ENCODE measurements at places on chromosomes 7 and 10.

DNA sequence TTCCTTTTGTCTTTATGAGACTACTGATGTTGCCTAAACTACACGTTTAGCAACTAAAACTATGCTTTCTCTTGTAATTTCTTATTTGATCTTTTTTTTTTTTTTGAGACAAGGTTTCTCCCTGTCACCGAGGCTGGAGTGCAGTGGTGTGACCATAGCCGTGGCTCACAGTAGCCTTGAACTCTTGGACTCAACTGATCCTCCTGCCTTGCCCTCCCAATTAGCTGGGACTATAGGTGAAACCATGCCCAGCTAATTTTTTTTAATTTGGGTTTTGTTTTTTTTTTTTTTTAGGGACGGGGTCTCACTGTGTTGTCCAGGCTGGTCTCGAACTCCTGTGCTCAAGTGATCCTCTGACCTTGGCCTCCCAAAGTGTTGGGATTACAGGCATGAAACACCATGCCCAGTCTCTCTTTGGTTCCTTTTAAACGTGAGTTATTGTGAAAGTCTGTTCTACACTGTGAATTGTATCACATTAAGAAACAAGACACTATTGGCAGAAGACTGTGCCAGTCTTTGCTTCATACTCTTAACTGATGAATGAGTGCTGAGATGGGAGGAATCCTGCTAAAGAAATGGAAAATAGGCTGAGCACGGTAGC is 6.4 kb downstream of the TMEM248 start:
- no peaks in the 10 kb centered on the region for H3K27me3 ChIP-seq
- H3K4me1 ChIP-seq = peaks cover 11% of the 10 kb centered on the region
- H3K4me3 ChIP-seq = no peak overlapping the region
- H3K36me3 ChIP-seq = peaks cover 23% of the 10 kb centered on the region
- no peak for DNase-seq

DNA sequence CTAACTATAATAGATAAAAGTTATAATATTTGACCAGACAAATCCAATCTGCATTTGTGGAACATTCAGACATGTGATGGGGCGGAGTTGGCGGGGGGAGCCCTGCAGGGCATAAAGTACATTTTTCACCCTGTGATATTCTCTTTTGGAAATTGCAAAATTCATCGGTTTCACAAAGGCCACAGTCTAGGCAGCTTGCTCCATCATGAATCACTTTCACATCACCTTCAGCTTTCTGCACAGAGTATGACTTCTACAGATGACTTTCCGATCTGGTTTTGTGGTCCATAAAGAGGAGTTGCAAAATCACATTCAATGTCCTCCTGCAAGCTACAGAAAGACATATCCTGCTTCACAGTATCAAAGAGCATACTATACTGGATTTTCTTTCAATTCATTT is 51.4 kb upstream of the APBB1IP start:
- DNase-seq = no peak
- no peaks in the 10 kb centered on the region for H3K36me3 ChIP-seq
- H3K4me1 ChIP-seq = peaks cover 13% of the 10 kb centered on the region
- H3K27me3 ChIP-seq = no peaks in the 10 kb centered on the region
- no peak overlapping the region for H3K4me3 ChIP-seq

DNA sequence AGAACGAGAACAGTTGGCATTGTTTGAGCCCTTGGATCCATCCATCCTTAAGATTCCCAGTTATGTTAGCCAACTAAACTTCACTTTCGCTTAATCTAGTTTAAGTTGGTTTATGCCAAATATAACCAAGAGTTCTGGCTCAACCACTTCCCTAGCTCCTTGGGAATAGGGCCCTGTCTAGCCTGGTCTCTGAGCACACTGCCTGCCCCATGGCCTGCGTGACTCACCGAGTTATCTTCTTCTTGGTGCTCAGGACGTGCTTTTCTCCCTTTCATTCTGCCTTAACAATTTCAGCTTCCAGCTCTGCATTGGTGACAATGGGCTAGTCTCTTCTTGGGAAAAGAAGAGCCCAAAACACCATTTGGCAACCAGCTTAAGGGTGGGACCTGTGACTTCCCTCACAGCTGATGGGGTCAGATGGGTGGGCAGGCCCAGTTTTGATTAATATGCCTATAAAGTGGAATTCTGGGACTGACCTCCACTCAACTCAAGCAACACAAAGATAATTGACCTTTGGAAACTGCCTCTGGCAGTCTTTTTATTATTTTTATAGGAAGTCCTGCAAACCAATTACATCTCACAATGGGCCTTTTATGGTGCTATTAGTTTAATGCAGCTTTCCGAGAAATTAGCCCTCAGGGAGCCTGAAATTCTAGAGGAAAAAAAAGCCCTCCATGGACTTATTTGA is 126.4 kb downstream of the CFAP58 start:
- H3K27me3 ChIP-seq = no peaks in the 10 kb centered on the region
- no peak overlapping the region for H3K4me3 ChIP-seq
- DNase-seq = no peak
- no peaks in the 10 kb centered on the region for H3K36me3 ChIP-seq
- H3K4me1 ChIP-seq = no peaks in the 10 kb centered on the region

DNA sequence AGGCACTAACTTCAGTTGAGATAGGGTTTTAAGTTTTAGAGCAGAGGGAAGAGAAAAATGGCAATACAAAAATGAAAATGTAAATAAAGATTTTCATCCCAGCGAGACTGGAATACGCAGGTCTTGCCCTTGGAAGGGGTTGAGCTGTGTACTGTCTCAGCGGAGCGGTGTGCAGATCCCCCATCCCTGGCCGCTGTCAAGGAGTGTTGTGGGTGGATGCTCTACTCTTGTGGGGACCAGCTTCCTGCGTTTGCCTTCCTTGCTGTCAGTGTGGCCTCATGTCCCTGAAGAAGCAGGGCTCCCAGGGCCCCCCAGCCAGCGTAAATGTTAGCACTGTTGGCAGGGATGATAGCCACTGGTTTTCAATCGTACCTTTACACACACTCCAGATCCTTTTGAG is 249.7 kb upstream of the PITRM1 start:
- no peaks in the 10 kb centered on the region for H3K36me3 ChIP-seq
- no peak for DNase-seq
- H3K4me1 ChIP-seq = no peaks in the 10 kb centered on the region
- no peaks in the 10 kb centered on the region for H3K27me3 ChIP-seq

DNA sequence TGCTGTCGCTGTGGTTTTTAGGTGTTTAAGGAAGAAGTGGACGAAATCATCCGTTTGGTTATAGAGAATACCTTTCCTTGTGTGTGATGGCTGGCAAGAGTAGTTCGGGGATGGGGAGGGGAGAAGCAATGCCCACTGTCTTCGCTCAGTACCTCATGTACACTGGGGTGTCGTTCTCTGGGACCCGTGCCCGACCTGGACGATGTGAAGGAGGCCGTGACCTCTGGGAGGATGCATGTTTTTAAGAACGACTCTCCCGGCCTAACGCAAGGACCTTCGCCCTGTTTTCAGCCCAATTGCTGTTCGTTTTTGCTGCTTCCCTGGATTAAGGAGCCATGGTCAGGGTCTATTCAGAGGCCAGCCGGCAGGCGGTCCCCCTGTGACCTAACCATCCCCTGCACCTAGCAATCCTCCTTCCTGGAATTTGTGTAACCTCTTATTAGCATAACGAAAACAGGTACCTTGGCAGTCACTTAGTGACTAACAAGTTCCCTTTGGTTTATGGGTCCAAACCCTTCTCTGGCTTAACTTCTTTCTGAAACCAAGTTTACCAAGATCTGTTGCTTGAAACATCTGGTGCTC is 1.3 kb downstream of the NFE2L3 start:
- H3K27me3 ChIP-seq = no peaks in the 10 kb centered on the region
- no peaks in the 10 kb centered on the region for H3K4me1 ChIP-seq
- no peaks in the 10 kb centered on the region for H3K36me3 ChIP-seq
- no peak overlapping the region for H3K4me3 ChIP-seq
